ENCODE measurements at places on chromosomes 6 and 20.

DNA sequence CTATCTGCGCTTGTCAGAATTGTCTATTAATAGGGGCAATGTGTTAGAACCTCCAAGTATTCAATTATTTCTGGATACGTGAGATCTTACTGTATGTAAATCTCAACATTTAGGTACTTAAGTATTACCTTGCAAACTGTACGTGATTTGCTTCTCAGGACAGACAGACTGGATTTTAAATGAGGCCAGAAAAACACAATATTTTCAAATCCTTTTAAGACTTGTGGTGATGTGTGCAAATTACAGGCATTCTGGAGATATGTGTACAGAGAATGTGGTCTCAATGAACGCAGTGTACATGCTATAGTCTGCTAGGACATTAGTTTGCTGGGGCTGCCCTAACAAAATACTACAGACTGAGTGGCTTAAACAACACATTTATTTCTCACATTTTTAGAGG is 16.9 kb downstream of the CCR6 start:
- DNase-seq: no peak

GRCh38 chr6:31792090-31792374 is 3.5 kb downstream of the VARS1 start:
- DNase-seq: no peak

DNA sequence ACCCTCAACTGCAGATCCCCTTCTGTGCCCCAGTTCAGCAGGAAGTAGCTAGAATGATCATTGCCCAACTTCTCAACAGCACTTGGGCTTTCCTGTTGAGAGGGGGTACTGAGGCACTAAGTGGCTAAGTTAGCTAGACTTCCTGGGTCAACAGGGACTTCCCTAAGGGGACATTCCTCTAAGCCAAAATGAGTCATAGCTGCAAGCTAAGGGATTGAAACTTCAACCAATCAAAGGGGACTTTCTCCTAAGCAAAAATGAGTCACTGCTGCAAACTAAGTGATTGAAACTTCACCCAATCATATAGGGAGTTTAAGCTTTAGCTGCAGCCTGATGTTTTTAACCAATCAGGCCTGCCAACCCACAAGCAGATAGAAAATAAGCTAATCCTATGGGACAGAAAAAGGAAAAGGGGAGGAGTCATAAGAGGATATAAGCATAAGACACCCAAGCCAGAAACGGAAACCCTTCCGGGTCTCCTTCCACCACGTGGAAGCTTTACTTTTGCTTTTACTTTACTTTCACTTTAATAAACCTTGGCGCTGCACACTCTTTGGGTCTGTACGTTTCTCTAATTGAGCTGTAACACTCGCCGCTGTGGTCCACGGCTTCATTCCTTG is 659.0 kb upstream of the HS3ST5 start:
- no peak for DNase-seq

GRCh38 chr6:50143011-50143719 is 93.4 kb upstream of the DEFB112 start:
- no peak for DNase-seq

DNA sequence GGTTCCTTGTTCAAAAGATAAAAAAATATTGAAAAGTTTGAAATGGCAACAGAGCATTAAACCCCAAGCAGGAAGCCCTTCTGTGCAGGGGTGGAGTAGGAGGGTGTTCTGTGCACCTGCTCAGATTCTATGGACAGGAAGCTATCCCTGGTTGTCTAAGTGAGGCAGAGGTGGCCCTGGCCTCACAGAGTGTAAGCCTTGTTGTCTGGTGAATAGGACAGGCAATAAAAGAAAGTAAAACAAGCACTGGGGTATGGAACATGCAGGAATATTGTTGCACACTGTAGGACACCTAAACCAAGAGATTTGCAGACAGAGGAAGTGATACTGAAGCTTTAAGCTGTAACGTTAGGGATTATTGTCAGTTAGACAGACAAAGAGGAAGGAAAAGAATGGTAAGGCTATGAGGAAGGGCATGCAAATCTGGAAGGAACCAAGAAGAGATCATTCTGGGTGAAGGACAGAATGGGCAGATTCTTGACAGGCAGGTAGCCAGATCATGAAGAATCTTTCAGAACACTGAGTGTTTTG is 66.8 kb downstream of the TBC1D7 start:
- DNase-seq: no peak

DNA sequence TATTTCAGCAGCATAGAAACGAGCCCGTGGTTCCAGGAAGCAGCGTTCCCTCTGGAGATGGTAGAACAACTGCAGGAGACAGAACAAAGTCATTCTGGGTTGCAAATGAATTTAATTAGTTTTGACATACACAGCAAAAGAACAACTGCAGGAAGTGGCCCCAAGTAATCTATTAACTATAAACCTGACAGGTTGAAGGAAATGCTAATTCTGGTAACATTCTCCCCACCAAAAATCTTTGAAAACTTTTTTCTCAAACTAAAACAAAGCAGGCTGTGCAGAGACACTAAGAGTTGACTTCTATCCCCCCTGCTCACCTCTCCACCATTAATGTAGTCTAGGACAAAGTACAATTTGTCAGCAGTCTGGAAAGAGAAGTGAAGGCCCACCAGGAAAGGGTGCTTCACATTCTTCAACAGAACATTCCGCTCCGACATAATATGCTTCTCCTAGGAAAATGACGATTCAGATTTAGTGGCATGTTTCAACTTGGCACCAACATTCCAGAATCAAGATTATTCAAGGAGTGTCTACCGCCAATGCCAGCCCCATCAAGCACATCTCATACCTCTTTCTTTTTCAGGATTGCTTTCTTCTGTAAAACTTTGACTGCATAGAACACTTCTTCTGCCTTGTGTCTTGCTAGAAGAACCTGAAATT is 120.4 kb upstream of the SLC2A12 start:
- DNase-seq: no peak

- no peak for DNase-seq
Observed at GRCh38 chr20:36153736-36154699, 522 bp upstream of the EPB41L1 start.

- no peak for DNase-seq
Observed at GRCh38 chr6:31620586-31621319, at the start of gene PRRC2A. TSS of gene PRRC2A (plus strand) at chr6:31620715. CDS start at chr6:31622790, 2,075 bp downstream.

- DNase-seq: no peak
Observed at GRCh38 chr20:33995053-33995831, 1.5 kb downstream of the RALY start.

- DNase-seq: no peak
Observed at GRCh38 chr6:105680131-105680530, 277.2 kb upstream of the PREP start.

DNA sequence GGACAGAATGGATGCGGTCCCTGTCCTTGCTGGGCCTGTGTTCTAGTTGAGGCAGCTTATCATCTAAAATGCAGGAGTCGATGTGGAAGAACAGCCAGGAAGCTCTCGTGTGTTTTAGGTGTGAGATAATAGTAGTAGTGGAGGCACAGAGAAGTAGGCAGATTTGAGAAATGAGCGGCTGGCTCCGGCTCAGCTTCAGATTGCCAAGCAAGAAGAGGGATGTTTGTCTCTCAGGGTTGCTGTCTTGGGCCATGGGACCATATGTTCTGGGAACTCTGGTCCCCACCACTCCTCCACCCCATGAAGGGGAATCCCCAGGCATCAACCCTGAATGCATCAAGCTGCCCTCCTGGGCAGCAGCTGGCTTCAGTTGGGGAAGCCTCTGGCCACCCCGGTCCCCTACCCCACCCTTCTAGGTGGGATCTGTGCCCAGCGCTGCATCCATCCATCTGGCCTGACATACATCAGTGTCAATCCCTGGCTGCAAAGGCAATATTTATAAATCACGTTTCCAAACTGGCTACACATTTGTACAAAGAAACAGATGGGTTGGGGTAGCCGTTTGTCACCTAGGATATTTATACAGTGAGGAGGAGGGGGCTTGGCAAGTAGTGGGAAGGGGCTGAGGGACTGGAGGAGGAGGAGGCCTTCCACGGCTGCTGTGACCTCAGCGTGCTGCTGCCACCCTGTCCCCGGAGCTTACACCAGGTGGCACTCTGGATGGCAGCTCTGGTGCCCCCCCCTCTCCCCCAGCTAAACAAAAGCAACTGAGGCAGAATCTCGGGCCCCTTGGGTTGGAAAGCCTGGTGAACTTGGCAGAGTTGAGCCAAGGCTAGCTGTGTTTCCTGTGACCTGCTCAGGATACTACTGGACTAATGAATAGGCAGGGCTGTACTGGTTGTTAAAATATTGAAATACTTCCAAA is 64.4 kb downstream of the CD40 start:
- DNase-seq: no peak

DNA sequence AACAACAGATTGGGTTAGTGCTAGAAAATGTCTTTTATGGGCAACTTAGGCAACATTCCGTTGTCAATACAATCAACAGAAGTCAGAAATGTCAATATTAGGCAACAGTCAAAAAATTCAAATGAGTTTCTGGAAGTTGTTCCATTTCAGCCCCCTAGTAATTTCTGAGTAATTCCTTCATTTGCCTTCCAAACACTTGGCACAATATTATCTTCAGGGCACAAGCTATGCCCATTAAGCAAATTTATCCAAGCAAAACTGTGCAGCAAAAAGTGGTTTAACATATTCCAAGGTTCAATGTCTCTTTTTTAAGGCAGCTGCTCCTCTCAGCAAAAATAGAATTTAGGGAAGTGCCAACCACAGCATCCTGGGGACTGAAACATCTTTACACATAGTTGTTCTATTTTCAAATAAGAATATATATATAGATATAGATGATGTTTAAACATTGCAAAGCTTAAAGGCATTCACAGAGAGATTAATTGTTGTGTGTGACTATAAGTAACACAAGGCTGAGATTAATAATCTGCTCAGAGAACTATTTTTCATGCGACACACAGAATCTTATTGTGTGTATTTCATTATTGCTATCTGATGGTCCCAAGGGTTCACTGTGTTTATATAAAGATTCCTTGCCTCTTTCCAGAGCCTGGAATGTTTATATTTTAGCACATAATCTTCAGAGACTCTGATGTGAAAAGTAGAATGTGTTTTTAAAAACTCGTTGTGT is 75.2 kb upstream of the ADTRP start:
- no peak for DNase-seq

DNA sequence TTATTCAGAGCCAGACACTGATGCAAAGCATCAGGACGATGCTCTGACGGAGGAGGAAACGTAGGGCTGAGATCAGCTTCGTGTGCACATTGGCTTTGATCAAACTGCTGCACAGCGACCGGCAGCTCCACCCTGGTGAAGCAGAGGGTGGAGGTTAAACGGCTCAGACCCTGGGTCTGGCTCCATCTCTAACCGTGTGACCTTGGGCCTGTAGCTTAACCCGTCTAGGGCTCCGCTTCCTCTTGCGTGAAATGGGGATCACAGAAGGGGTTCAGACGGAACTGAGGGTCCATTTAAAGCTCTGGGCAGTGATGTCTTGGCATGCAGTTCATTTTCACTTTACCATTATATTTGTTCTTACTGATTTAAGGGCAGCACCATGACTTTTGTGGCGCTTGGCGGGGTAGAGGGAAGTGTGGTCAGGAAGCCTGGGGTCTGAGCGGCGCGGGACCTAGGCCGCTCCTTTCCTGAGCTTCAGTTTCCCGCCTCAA is 644 bp downstream of the RBL1 start:
- DNase-seq: no peak

- DNase-seq: no peak
Observed at GRCh38 chr6:165930668-165931214, 236.9 kb downstream of the TBXT start.

DNA sequence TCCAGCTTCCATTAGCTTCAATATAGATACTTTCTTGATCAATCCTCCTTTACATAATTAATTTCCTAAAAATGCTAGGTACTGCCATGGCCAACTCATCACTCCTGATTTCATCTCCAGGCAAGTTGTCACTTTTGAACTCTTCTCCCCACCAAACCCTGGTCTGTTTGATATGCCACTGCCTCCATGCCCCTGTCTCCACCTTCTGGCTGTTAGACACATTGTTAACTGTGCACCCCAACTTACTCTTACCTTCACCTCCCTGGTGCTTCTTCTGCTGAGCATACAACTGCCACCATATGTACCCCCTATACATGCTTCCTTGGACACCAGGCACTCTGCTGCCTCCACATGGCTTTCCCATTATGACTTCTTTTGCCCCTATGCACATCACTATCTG is 21.9 kb upstream of the AIG1 start:
- DNase-seq: no peak

All from GM04503 (cell line).